ENCODE measurements at places on chromosomes 1 and 21.

GRCh38 chr1:29180497-29181412 lies 945 bp downstream of the SRSF4 start:
- no peak for DNase-seq

GRCh38 chr21:42187976-42188653 lies 30.8 kb upstream of the ABCG1 start:
- DNase-seq = peak; percentile 52

GRCh38 chr1:111778066-111778465 lies 22.4 kb downstream of the DDX20 start:
- DNase-seq = no peak

- no peak for DNase-seq
Observed at GRCh38 chr1:9295884-9296283, 3.2 kb downstream of the SPSB1 start.

- DNase-seq = no peak
Observed at GRCh38 chr1:13828454-13829151, 128.6 kb downstream of the PRDM2 start.

DNA sequence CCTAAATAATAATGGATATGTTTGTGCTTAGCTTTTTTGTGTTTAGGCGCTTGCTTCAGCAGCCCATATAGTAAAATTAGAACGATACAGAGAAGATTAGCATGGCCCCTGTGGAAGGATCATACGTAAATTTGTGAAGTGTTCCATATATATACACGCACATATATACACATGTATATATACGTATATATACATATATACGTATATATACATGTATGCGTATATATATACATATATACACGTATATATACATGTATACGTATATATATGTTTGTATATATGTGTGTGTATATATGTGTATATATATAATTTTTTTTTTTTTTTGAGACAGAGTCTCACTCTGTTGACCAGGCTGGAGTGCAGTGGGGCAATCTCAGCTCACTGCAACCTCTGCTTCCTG lies 17.4 kb downstream of the SNX27 start:
- no peak for DNase-seq

- no peak for DNase-seq
Observed at GRCh38 chr1:93605812-93606512, 75.7 kb downstream of the BCAR3 start.

DNA sequence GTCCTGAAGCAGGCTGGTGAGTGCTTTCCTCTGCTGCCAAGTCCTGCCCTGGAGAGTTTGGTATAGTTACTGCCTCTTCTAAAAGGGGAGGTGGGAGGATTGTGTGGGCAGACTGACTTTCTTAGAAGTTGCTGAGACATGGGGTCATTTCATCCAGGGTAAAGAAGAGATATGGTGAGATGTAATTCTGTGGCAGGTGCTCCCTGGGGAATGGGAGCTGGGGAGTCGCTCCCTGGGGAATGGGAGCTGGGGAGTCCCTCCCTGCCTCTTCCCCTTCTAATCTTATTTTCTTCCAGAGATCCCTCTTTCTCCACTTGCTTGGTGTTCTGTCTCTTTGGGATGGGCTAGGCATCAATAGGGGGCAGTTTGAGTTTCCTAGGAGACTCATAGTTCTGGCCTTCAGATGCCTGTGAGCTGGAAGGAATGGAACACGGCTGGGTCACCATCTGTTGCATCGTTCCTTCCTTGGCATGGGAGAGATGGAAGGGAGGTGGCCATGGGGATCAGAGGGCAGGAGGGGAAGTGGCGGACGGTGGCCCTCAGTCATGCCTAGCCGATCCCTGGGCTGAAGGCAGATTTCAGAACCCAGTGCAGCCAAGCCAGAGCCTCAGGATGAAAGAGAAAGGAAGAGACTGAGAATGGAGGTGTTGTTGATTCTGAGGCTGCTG lies 59.0 kb downstream of the NFASC start:
- DNase-seq = no peak

GRCh38 chr1:214581785-214582184 lies 21.2 kb upstream of the CENPF start:
- DNase-seq = no peak

- DNase-seq = no peak
Observed at GRCh38 chr1:161000736-161001480, 20.0 kb downstream of the F11R start.

DNA sequence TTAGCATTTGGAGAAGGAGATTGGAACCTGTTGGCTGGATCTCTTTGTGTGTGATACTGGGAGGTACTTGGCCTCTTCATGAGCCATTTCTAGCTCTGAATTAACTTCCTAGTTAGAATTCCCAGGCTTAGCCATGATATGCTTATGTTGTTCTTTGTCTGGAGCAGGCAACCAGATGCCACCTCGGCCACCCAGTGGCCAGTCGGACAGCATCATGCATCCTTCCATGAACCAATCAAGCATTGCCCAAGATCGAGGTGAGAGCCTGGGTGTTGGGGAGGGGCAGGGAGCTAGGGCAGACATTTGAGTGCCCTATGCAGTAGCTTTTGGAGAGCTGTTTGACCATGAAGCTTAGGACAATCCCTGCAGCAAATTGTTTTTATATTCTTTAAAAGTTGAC lies 26.5 kb upstream of the PIGV start:
- DNase-seq = no peak

- no peak for DNase-seq
Observed at GRCh38 chr1:181545395-181545794, 62.1 kb downstream of the CACNA1E start.

GRCh38 chr1:234527346-234527745 lies 48.4 kb upstream of the TARBP1 start:
- no peak for DNase-seq

DNA sequence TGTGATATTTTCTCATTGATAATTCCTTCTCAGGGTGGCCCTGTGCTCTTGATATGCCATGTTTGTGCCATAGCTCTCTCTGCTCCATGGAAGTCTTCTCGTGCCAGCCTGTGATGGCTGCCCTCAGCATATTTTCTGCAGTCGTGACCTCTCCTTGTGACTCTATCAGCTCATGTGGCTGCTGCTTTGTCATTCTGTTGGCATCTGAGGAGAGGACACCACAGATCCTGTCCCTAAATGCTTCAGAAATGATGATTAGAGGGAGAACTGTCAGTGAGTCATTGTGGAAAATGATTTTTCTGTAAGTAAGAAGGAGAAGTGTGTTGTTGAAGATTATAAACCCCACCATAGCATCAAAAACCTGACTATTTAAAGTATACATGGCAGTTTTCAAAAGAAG lies 286.0 kb downstream of the ADGRL2 start:
- no peak for DNase-seq

DNA sequence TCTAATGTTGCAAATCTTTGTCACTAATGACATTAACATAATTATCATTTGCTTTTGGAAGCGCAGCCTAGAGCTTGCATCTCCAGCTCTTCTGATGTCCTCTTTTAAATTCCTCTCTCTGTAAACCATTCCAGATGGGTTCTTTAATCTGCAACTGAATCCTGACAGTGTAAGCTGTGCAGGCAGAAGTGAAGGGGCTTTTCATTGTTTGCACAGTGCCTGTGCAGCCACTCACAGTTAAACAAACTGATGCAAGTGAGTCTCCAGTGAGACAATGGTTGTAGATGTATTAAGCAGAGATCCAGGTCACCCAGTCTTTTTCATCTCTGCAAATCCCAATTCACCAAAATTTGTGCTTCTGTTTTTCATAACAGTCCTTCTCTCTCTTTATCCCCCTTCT lies 22.5 kb upstream of the FCRL5 start:
- DNase-seq = no peak

- DNase-seq = no peak
Observed at GRCh38 chr1:145985502-145986439, 10.6 kb downstream of the TXNIP start.

- no peak for DNase-seq
Observed at GRCh38 chr1:180181048-180181447, 26.4 kb downstream of the QSOX1 start.

DNA sequence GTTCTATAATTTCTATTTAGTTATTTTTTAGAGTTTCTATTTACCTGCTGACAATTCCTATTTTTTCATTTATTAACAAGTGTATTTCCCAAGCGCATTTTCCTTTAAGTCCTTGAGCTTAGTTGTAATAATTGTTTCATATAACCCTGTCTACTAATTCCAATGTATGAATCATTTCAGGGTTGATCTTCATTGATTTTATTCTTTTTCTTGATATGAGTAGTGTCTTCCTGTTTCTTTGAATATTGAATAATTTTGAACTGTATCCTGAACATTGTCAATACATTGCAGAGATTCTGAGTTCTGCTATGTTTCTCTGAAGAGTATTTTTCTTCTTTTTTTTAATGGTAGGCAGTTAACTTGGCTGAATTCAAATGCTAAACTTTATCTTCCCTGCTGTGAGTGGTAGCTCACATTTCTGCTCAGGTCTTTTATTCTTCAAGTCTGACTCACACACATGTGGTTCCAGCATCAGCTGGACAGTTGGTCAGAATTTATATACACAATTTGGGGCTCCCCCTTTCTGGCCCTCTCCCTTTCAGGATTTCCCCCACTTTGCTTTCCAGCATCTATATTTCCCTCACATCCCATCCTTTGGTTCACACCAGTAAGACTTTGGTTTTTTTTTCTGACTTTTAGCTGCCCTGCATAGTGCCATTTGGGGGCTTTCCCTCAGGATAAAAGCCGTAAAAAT lies 54.4 kb upstream of the WDR26 start:
- DNase-seq = no peak

- DNase-seq = no peak
Observed at GRCh38 chr1:94679332-94680038, 137.9 kb upstream of the F3 start.

- no peak for DNase-seq
Observed at GRCh38 chr1:6512908-6513280, 21.4 kb upstream of the PLEKHG5 start.

- DNase-seq = no peak
Observed at GRCh38 chr1:204530932-204531331, 14.7 kb downstream of the MDM4 start.

DNA sequence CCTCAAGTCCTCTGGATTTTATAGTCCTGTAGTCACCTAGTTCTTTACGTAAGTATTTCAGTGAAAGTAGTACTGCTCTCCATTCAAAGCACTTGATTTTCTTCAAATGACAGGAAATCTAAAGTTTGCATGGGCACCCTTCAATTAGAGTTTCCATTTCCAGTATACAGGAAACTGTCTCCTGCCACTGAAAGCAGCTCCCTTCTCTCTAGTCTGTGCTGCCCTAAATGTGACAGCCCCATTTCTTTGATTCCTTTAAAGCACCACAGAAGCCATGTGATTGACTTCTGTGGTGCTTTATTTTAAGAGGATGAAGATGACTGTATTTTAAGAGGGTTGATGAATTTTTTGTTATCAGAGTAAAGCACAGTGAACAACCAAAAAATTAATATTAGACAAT lies 226.1 kb downstream of the DNAH14 start:
- no peak for DNase-seq

DNA sequence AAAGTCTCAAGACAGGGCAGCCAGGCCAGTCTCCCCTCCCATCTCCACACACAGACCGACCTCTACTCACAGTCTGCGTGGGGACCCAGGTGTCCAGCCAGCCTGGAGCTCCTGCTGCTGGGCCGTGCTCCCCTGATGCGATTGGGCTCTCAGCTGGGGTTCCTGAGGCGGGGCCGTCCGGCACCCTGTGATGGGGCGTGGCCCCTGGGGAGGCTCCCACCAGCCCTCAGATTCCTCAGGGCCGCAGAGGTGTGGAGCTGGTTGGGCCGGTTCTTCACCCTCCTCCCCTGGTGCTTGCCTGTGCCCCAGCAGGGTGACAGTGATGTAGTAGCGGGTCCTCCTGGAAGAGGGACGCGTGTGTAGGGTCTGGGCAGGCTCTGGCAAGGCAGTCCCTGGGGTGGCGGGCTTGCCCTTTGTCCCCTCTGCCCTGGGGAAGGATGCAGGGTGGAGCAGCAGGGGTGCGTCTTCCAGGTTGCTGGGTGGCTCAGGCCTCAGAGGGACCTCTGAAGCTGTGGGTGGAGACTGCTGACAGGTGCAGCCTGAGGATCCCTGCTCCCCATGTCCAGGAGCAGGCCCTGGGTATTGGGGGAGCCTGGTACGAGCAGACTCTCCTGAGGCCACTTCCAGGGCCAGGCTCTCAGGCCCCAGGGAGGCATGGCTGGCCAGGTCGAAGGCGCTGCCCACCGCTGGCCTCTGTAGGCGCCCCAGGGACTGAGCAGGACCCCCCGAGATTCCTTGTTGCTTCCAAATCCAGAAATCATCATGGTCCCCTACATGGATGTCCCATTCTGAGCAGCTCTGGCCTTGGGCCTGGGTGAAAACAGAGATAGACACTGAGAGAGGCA lies at the start of gene CRYBG2:
TSS of gene CRYBG2 (minus strand) at position 155 of the 845 bp plus-strand sequence. CDS start 7,473 bp downstream, outside the sequence.
- DNase-seq = no peak

GRCh38 chr1:248840946-248841345 lies 2.9 kb downstream of the ZNF672 start:
- DNase-seq = no peak

DNA sequence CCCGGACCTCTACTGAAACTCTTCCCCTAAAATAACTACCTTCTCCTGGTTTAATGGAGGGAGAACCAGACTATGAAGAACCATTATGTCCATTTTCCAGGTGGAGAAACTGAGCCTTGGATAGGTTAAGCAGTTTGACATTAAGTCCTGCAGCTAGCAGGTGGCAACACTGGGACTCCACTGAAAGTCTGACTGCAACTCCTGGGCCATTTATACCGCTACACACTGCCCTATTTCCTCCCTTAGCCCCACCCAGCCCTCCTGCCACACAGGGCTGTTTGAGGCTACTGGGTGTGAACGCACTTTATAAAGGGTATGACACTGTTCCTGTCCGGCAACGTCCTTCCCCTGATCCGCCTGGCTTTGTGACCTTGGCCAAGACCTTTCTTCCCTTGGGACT lies 511 bp upstream of the INPP5B start:
- DNase-seq = no peak

GRCh38 chr1:156319664-156320063 lies 18.4 kb downstream of the CCT3 start:
- DNase-seq = no peak

DNA sequence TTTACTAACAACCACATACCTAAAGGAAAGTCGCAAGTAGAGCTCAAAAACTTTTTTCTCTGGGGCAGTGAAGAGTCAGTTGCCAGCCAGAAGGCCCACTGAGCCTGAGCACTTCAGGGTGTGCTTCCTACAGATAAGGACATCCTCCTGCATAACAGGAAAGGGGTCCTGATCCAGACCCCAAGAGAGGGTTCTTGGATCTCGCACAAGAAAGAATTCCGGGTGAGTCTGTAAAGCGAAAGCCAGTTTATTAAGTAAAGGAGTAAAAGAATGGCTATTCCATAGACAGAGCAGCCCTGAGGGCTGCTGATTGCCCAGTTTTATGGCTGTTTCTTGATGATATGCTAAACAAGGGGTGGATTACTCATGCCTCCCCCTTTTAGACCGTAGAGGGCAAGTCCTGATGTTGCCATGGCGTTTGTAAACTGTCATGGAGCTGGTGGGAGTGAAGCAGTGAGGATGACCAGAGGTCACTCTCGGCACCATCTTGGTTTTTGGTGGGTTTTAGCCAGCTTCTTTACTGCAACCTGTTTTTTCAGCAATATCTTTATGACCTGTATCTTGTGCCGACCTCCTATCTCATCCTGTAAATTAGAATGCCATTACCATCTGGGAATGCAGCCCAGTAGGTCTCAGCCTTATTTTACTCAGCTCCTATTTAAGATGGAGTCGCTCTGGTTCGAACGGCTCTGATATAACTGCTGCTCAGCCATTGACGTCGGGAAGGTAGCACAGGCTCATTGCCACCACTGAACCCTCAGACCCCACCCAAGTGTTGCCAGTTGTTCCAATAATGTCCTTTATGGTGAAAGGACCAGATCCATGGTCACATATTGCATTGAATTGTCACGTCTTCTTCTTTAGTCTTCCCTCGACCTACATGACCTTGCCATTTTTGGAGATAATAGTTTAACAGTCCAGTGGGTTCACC lies 96.6 kb upstream of the ERRFI1 start:
- DNase-seq = no peak

- DNase-seq = peak; percentile 32
Observed at GRCh38 chr1:12067900-12068821, 5.1 kb downstream of the TNFRSF8 start.

All from stimulated activated CD4-positive, alpha-beta T cell treated with anti-CD3 and anti-CD28 coated beads, Interleukin-1b, Interleukin-23, amount 100 ng/mL, for 1 hour (primary cell).